ENCODE measurements at places on chromosomes 3 and 15. TPM values are rescaled to one million over a fixed set of nuclear protein-coding genes. Genes with fewer than 3 reads are reported as not detected.

EFHB gene
- total RNA-seq, result 0.17 TPM

TEX55 gene
- total RNA-seq, result not detected

MON1A gene
- 19.2 TPM for total RNA-seq

RBM5 gene
- 126 TPM for total RNA-seq

ABCF3 gene
- total RNA-seq, result 89.0 TPM

FOXL2 gene
- total RNA-seq, result not detected

ACKR4 gene
- 33.6 TPM for total RNA-seq

ZMYND10 gene
- total RNA-seq, result 1.5 TPM

LXN gene
- 160 TPM for total RNA-seq

EPHB1 gene
- total RNA-seq, result under 0.01 TPM

SPESP1 gene
- 7.8 TPM for total RNA-seq

KNG1 gene
- not detected for total RNA-seq

GUCA1C gene
- total RNA-seq, result not detected

POLQ gene
- 0.99 TPM for total RNA-seq

FBXW12 gene
- 0.15 TPM for total RNA-seq

TTLL13 gene
- not detected for total RNA-seq

WNT5A gene
- 3.6 TPM for total RNA-seq

C3orf49 gene
- total RNA-seq, result not detected

C3orf52 gene
- 1.5 TPM for total RNA-seq

TM6SF1 gene
- total RNA-seq, result 3.0 TPM

RBP2 gene
- not detected for total RNA-seq

ECE2 gene
- under 0.01 TPM for total RNA-seq

ARHGEF3 gene
- 16.7 TPM for total RNA-seq

TUSC7 gene
- total RNA-seq, result not detected

PP2D1 gene
- not detected for total RNA-seq

CCDC54 gene
- not detected for total RNA-seq

AADAC gene
- total RNA-seq, result 0.33 TPM

IGDCC3 gene
- total RNA-seq, result not detected

ILDR1 gene
- not detected for total RNA-seq

SAXO2 gene
- total RNA-seq, result 0.44 TPM
